ENCODE measurements at places on chromosomes 4 and X.

DNA sequence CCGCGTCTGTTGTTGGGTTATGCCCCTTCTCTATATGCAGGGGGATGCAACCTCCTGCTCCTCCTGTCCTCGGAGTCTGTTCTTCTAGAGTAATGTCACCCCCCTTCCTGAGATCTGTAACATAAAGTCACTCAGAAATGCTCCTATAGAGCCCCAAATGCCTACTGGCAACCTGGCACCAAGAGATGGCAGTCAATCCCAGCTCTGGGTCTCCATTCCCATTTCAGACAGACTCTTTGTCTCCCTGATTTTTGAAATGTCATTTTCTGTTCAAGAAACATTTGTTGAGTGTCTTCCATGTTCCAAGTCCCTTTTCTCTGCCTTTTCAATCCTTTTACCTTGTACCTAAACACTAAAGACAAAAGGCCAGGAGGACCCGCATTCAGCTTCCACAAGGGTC, 9.6 kb upstream of the PRDM8 start:
- DNase-seq: no peak

DNA sequence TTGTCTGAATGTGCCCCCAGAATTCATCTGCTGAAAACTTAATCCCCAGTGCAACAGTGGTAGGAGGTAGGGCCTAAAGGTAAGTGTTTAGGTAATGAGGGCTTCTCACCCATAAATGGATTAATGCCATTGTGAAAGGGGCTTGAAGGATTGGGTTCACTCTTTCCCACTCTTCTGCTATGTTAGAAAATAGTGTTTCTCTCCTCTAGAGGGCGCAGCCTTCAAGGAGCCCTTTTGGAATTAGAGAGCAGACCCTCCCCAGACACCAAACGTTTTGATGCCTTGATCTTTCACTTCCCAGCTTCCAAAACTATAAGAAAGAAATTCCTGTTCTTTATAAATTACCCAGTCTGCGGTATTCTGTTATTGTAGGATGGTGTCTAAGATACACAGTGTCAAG, 706.4 kb downstream of the SMARCA1 start:
- no peak for DNase-seq

DNA sequence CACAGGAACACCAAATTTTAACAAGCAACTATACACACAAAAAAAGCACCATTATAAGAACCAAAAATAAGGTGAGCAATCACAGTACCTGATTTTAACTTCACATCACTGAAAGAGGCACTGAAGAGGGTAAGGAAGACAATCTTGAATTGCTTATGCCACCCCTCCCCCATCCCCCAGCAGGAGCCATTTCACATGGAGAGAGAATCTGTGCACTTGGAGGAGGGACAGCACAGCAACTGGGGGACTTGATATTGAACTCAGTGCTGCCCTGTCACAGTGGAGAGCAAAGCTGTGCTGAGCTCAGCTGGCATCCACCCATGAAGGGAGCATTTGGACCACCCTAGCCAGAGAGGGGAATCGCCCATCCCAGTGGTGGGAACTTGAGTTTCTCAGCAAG, 56.0 kb downstream of the NUDT11 start:
- no peak for DNase-seq

DNA sequence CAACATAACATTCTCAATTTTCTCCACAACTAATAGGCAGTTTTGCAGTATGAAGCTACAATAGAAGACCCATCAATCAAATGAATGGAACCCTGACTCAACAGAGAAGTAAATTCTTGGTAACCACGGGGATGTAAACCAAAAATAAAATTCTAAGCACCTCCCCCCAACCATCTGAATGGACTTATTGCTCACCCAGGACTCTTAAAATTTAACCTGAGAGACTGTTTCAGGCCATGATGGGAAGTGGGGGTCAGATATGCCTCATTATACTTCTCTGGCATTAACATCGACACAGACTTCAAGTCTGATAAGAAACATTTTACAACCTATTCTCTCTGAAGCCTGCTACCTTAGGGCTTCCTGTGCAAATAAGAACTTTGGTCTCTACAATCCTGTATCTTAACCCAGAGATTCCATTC, 620.9 kb downstream of the TLL1 start:
- no peak for DNase-seq

DNA sequence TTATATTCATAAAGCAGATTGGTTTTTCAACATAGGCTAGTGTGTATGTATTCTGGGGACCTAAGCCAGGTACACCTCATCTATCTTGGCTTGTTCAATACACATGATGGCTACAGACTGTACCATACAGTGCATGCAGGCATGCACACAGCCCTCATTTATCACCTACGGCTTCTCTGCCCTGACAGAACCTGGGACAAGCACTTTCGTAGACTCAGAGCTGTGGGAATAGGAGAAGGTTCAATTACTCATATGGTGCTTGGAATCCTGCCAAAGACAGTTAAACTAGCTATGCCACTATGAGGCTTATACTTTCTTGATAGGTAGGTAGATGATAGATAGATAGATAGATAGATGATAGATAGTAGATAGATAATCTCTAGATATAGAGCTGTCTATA, 457.2 kb downstream of the GALNTL6 start:
- no peak for DNase-seq

DNA sequence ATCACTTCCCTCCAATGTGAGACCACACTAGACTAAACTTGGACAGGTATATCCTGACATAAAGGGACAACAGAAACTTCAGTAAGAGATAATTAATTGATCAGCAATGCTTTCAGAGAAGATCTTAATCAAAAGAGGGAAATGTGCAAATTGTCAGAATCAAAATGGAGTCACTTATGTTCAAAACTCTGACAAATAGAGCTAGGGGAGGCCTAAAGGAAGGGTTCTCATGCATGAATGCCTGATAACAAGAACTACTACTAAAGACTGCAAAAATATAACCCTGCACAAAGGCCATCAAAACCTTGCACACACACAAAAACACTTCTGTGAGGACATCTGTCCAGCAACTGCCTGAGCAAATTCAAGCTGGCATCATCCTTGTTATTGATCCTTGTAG, 637.5 kb upstream of the INTU start:
- DNase-seq: no peak

- no peak for DNase-seq
Measured at GRCh38 chr4:40808926-40809457, 59.2 kb downstream of the NSUN7 start.

DNA sequence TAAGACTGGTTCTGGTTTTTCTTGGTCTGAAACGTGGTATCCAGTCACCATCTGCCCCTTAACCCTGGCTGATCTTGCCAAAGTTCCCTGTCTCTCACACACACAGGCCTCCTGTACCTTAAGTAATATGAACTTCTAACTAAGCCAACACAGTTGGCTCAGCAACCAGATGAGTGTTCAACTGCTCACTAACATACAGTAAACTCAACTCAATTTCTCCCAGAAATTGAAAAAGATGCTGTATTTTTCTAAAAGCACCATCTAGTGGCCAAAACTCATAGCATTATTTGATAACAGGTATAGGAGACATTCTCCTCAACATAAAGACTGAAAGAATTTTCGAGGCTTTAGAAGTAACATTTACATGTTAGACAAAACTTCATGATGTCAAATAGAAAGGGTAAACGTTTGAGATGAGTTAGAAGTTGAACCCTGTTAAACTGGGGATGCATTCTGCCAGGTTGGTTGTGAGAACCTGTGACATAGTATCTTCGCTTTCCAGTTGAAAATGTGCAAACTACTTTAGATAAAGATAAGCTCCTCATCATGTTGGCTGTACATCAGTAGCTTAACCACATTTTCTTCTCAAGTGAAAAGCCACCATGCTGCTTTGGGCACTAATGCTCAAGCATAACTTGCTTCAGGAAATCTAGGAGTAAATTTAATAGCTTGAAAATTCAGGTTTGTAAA, 31.2 kb downstream of the CCNI start:
- DNase-seq: no peak

- no peak for DNase-seq
Measured at GRCh38 chrX:149470955-149471354, 34.2 kb downstream of the IDS start.

DNA sequence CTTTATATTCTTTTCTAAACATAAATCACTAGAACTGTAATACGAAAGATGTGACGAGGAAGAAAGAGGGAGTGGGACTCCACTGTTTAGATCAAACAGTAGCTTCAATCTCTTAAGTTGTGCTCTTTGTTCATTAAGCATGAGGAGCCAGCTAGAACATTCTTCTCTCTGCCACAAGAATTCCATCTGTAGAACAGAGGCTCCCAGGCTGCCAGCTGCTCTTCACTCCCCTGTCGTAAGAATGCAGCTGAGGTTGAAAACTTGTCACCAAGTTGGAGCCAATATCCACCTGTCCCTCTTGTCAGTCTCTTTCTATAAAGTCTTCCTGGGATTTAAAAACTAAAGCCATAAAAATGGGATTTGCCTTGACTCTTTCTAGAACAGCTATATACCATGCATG, 65.0 kb upstream of the SEC24B start:
- DNase-seq: no peak

DNA sequence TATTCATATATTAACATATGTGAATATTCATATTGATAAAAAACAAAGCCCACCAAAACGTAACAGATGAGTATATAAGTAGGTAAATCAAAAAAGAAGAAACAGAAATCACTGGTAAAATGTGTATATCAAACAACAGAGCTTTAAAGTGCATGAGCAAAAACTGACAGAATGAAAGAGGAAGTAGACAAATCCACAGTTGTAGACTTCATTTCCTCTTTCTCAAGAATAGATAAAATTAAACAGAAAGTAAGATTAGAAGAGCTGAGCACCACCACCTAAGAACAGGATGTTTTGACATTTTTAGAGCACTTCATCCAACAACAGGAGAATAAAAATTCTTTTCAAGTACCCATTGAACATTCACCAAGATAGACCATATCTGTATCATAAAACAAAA, 64.6 kb downstream of the CNKSR2 start:
- no peak for DNase-seq

DNA sequence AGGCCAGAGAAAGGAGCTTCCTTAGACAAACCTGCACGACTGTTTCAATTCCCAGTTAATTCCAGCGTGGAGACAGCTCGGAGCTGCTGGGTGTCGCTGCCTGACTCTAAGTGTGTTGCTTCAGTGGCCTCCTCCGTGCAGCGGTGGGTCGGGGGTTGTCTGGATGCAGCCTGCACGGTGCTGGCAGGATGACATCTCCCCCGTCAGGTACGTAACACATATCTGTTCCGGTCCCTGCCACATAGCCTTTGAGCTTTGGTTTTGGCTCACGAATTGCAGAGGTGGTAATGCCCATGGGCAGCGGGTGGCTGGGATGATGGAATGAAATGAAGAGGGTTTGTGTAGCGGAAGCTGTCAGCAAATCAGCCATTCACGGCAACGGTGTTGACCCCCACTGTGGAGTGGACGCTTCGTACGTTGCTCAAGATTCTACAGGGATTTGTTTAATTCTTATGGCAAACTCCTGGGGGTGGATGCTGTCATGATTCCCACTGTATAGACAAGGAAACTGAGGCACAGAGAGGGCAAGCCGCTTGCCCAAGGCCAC, 33.7 kb upstream of the HMX1 start:
- DNase-seq: no peak

GRCh38 chrX:39730662-39731329, 367.0 kb downstream of the BCOR start:
- no peak for DNase-seq

GRCh38 chr4:142372530-142373260, 473.4 kb downstream of the INPP4B start:
- DNase-seq: no peak

DNA sequence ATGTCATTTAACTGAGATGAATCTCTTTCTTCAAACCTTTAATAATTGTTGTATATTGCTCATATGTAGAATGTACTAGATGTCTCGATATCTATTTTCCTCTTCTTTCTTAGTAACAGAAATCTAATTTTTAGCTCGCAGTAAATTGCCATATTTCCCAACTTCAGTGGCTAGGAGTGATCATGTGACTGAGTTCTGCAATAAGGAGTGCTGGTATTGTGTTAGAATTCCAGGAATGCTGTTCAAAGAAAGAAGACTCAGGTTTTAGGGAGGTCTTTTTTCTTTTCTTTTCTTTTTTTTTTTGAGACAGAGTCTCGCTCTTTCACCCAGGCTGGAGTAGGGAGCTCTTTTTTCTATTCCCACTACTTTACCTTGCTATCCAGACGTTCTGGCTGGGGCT, 81.7 kb downstream of the SLC10A7 start:
- DNase-seq: no peak

- DNase-seq: no peak
Measured at GRCh38 chrX:74534569-74535038, 79.8 kb downstream of the RLIM start.

DNA sequence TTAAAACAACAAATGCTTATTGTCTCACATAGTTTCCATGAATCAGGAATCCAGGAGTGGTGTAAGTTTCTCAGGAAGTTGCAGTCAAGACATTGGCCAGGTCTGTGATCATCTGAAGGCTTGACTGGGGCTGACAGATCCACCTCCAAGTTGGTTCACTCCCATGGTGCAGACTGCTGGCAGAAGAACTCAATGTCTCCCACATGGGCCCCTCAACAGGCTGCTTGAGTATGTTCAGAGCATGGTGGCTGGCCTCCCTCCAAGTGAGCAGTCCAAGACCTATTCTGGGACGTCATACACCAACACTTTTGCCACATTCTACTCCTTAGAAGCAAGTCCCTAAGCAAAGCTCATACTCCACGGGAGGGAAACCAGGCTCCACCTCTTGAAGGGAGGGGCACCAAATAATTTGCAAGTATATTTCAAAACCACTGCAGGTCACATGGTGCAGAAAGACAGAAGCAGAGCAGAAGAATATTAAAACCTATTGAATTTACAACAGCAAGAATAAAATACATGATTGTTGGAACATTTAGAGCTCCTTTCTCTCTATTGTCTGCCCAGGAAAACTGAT, 35.3 kb downstream of the LGI2 start:
- no peak for DNase-seq

- no peak for DNase-seq
Measured at GRCh38 chrX:105564501-105564900, 257.8 kb upstream of the NRK start.

- DNase-seq: no peak
Measured at GRCh38 chr4:40453912-40454311, 118.8 kb downstream of the CHRNA9 start.
